LoVo (cell line): ENCODE measurements at places on chromosomes 11 and 22.

- peak; percentile 41 for DNase-seq
These were observed at the start of gene TPH1 for GRCh38 chr11:18046116-18046777. Gene TPH1, minus strand, starts transcription at chr11:18046269. Its CDS starts 5,507 bp downstream, at chr11:18040762.

DNA sequence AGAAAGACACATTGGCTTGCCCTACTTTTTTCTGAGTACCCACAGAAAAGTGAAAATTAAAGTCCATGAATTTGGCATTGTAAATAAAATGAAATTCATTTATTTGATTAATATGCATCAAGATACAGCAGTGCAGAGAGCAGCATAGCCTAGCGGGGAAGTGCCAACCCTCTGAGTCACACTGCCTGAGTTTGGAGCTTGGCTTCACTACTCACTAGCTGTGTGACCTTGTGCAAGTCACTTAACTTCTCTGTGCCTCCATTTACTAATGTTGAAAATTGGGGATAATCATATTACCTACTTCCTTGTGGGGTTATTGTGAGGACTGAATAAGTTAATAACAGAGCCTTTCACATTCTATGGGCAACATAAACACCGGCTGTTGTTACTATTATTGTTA, 111.5 kb upstream of the CSNK2A3 start:
- no peak for DNase-seq

GRCh38 chr22:44444341-44445306, 53.4 kb downstream of the RTL6 start:
- no peak for DNase-seq

DNA sequence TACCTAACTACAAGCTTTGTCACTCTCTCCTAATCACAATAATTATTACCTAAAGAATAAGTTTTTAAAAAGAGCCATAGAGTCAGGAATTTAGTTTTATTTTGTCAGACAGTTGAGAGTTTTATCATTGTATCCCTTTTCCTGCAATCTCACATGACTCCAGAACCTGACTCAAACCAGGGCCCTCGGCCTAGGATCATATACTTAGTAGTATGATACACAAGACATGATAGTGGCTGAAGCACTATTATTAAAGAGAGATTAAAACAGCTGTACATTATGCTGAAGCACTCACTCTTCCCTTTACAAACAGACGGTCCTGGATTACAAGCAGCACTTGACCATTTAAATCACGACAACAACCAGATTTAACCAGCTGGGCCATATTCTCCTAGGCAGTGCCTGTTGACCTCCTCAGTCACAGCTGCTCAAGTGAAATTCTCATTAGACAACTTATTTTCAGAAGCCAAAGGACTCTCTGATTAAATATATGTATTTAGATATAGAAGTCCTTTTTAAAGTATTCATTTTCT, 44.0 kb downstream of the SOX6 start:
- no peak for DNase-seq

DNA sequence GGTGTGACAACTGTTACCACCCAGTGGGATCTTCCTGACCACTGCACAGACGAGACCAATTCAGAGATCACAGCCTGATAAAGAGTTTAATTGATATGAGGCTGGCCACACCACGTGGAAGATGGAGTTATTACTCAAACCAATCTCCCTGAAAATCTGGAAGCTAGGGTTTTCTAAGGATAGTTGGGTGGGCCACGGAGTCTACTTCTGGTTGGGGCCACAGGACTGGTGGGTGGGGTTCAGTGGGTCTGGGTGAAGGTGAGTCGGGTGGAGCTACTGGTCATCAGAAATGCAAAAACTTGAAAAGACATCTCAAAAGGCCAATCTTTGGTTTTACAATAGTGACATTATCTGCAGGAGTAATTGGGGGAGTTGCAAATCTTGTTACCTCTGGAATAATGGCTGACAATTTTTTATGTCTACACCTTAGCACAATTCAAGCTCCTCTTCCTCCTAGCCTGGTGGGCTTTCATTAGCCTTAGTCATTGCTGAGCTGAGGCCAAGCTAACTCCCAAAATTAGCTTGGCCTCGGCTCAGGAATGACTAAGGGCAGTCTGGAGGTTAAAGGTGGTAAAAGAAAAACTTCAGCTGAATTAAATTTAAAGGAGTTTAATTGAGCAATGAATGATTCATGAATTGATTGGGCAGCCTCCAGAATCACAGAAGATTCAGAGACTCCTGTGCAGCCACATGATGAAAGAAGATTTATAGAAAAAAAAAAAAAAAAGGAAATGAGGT, 13.1 kb downstream of the C11orf96 start:
- DNase-seq, result no peak

DNA sequence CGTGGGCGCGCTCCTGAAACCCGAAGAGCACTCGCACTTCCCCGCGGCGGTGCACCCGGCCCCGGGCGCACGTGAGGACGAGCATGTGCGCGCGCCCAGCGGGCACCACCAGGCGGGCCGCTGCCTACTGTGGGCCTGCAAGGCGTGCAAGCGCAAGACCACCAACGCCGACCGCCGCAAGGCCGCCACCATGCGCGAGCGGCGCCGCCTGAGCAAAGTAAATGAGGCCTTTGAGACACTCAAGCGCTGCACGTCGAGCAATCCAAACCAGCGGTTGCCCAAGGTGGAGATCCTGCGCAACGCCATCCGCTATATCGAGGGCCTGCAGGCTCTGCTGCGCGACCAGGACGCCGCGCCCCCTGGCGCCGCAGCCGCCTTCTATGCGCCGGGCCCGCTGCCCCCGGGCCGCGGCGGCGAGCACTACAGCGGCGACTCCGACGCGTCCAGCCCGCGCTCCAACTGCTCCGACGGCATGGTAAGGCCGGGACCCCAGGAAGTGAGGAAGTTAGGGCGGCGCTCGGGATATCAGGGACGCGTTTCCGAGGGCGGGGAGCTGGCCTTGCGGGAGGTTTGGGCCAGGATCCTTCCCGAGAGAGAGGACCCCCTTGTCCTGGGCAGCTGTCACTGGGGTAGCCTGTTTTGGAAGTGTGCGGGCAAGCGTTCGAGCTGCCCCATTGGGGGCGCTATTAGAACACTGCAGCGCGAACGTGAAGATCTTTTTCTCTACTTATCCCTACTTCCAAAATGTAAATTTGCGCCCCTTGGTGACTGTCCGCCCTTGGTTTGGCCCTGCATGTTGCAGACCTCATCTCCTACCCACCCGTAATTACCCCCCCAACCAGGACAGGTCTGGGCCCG, 796 bp downstream of the MYOD1 start:
- no peak for DNase-seq

DNA sequence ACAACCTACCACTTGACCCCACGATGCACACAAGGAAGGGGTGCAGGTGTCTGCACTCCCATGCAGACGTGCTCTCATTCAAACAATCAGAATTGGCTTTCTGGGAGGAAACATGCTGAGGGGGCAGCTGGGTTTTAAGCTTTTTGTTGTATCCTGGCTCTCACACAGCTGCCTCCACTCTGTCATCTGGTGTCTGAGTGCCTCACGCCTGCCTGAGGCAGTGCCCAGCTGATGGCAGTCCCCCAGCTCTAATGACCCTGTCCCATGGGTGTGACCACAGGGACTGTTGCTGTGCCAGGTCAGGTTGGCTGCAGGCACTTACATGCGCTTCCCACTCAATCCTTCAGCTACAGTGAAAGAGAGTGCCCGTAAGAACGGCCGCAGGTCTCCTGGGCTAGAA, 53.7 kb downstream of the ARFGAP3 start:
- DNase-seq, result no peak

DNA sequence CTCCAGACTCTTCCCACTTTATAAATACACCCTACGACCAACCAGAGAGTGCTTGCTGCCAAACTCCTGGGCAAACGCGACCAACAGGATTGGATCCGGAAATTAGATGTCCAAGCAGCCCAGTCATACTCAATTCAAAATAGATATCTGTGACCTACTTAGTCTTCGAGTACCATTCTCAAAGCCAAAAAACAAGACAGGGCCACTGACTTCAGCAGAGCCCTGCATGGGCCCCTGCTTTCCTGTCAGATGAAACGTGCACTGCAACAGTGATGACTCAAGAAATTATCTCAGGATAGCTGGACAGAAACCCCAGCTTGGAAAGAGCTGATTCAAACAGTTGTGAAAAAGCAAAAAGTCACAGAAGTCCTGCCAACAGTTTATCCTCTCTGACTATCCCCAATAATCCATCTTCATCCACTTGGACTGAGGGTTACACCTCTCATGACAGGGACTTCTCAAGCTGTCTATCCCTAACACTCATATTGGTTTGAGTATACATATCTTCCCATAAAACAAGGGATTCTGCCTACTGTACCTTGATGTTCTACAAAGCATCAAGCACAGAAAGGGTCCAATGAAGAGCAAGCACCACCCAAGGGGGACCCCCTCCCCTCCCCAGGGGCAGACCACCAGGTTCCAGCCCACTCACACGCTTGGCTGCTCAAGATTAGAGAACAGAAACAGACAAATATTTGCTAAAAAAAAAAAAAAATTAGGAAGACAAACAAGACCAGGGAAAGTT, 17.4 kb downstream of the SMCO4 start:
- no peak for DNase-seq

- no peak for DNase-seq
These were observed 125.4 kb upstream of the POU2AF2 start for GRCh38 chr11:111120161-111120560.

GRCh38 chr11:133521502-133521901, 10.8 kb downstream of the OPCML start:
- DNase-seq, result no peak

GRCh38 chr11:120918257-120918656, 105.6 kb upstream of the TBCEL start:
- no peak for DNase-seq

GRCh38 chr11:133559833-133560471, 27.7 kb upstream of the OPCML start:
- DNase-seq, result no peak

- no peak for DNase-seq
These were observed 251.1 kb upstream of the MPPED2 start for GRCh38 chr11:30837252-30837651.

DNA sequence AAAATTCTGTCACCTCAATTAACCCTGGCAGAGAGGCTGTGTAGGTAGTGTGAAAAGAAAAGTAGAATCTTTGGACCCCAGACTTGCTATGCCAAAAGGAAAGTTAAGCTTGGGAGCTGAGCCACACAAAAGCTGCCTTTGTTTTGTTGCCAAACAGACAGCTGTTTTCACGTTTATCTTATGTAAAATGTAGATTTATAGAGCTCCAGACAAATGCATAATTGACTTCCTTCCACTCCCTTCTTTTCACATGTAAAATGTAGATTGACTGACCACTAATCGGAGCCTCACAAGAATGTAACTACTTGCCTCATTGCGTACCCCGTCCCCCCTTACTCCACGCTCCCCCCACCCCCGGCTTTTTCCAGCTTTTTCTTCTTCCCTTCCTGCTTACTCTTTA, 2302.2 kb upstream of the RAG2 start:
- no peak for DNase-seq

GRCh38 chr22:44525941-44526778, 28.1 kb upstream of the RTL6 start:
- no peak for DNase-seq

GRCh38 chr11:72333661-72334060, 89.7 kb upstream of the PHOX2A start:
- DNase-seq, result no peak

DNA sequence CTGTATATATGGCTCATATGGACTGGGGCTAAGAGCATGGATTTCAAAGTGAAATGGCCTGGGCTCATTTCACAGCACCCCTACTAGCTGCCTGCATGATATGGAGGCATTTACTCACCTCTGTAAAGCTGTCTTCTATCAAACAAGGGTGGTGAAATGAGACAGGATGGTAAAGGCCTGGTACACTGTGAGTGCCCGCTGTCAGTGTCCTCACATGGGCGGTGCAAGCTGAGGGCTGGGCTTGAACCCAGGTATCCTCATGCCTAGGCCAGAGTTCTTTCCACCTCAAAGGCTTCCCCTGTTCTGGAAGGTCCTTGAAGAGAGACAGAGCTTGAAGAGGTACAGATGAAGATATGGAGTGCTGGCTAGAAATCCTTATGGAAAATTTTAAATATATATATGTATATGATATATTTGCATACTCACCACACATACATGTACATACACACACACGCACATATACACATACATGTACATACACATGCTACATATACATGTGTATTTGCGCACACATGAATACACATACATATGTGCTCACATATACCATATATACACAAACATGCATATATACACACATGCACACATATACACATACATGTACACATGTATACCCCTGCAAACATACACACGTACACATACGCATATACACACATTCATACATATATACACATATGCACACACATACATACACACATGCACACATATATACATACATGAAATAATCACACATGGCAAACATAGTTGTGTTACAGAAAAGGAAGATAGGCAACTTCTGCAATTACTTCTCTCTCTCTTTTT, 44.7 kb downstream of the MICAL2 start:
- no peak for DNase-seq

DNA sequence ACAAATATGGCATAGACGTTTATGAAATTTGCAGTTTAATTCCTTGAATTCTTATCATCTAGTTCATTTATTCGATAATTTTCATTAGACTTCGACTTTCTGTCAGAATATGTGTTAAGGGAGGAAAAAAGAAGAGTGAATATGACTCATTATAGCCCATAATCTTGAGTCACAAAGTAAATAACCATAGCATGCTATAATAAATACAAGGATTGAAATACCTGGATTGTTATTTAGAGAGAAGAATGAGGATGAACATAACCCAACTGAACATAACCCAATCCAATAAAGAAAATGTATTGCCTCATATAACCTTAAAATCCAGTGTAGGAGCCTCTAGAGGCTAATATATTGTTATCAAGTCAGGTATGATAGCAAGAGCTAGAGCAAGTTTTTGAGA, 1858.3 kb upstream of the RAG2 start:
- DNase-seq, result no peak

GRCh38 chr22:32527756-32528155, 53.1 kb downstream of the FBXO7 start:
- no peak for DNase-seq

- DNase-seq, result no peak
These were observed 87.9 kb downstream of the NCAM1 start for GRCh38 chr11:113048820-113049768.

GRCh38 chr22:41284465-41284864, 1.5 kb downstream of the RANGAP1 start:
- no peak for DNase-seq

- no peak for DNase-seq
These were observed 51.1 kb downstream of the WNT7B start for GRCh38 chr22:45925811-45926351.

GRCh38 chr22:23542933-23543332, 37.2 kb downstream of the IGLL1 start:
- no peak for DNase-seq

DNA sequence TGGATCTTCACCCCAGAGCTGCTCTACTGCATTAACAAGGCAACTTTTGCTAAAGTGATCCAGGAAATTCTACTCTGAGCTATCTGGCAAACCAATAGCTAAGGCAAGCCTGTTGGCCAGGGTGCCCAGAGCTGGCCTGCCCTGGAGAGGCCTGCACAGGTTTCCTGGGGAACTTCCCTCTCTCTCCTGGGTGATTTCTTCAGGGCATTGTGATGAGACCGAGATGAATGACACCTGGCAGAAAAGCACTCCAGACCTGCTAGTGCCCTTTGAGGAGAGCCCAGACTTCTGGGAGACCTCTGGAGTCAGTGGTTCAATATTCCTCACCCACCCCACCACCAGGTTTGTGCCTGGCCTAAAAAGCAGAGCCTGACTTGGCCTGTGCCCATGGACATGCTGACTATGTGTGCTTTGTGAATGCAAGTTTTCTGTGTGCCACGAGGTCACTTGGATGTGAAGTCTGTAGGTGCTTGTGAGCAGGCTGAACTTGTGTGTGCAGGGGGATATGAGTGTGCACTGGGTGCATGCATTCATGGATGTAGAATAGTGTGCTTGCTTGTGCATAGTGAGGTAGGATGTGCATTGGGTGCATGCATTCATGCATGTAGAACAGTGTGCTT, 4.4 kb upstream of the APLNR start:
- no peak for DNase-seq

GRCh38 chr11:111571829-111572501, 30.3 kb upstream of the SIK2 start:
- no peak for DNase-seq
